T follicular helper cell (primary cell): ENCODE measurements at places on chromosomes 4 and X.

- DNase-seq = no peak
Measured at GRCh38 chrX:119017077-119017476, 42.7 kb downstream of the LONRF3 start.

DNA sequence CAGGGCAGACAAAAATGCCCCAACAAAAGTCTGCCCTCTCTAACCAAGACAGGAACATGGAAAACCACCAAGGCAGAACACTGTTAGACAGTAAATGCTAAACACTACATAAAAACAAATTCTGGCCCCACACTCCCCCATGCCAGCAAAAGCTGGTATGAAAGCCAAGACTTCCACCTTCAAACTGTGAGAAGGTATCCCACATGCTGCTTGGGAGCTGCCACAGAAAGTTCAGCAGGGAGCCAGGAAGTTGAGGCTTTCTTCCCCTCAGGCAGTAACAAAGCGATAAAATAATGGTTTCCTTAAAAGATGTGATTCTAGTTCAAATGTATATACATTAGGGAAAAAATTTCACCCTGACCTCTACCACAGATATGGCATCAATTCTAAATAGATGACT lies 770.4 kb upstream of the NDST4 start:
- no peak for DNase-seq

DNA sequence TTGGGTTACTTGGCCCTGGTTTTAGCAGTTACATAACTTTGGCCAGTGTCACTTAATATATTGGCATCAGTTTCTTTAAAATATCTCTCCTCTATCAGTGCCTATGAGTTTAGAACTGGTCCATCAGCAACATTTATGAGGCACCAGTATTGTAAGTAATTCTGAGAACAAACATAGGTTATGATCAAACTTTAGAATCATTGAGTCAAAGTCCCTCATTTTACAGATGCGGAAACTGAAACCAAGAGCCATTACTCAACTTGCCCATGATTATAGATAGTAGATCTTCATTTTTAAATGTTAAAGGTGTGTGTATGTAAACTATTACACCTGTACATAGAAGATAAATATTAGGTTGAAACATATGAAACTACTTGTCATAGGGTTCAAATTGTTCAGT lies 4.5 kb downstream of the NIPAL1 start:
- DNase-seq = no peak

GRCh38 chr4:113880240-113881028 lies 99.0 kb downstream of the ARSJ start:
- DNase-seq = no peak

DNA sequence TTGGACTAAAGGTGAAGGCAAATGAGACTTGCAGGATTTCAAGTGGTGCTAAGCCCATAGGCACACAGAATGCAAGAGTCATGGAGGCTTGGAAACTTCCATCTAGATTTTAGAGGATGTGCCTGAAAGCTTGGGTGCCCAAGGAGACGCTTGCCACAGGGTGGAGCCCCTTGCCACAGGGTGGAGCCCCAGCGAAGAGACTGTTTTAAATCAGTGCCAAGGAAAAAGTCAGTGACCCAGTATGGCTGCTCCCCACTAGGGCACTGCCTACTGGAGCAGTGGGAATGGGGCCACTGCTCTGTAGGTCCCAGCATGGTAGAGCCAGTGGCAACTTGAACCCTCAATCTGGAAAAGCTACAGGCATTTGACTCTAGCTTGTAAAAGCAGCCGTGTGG lies 794.2 kb upstream of the LCORL start:
- DNase-seq = no peak

DNA sequence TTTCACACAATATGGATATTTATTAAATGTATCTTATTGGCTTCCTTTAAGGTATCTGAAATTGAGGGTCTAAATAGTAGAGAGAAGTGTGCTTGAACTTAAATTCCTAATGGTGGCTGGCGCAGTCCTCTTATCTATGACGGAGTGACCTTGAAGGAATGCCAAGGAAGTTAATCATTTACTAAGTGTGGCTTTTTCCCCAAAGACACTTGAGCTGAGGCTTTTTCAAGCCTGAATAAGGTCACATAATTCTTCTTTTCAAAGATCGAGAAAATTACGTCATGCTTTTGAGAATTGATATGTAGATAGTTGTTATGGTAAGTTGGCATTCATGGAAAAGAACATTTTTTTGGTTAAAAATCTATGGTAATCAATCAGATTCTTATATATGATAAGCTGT lies 11.7 kb upstream of the PRPS2 start:
- DNase-seq = no peak

DNA sequence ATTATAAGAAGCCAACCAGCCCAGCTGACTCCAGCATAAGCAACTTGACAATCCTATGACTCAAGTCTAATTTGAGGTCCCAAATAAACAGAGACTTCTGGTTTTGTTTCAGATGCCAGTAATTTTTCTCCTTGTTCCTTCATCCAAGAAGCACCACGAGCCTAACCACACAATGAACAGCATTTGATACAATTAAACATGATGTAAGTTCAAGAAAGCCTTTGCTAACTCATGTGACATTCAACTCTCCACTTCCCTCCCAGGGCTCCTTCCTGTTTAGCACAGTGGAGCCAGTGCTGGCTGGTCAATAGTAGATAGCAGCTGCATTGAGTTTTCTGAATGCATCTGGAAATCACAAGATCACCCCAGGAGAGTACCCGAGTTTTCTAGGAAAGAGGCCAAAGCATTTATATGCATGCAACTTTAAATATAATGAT lies 206.3 kb downstream of the ARHGAP24 start:
- no peak for DNase-seq

DNA sequence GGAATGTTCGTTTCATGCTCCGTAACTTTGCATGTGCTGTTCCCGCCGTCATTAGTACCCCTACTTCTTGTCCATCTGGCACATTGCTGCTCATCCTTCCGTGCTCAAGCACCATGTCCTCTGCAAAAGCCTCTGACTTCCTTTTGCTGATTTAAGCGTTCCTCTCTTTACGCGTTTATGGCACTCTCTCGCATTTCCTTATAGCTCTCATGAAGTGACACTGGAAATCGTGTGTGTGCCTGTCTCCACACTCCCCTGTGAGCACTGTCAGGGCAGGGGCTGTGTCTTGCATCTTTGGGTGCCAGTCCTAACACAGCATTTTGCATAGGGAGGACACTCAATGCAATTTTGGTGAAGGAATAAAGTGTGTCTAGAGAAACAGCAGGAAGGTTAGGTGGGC lies 210.6 kb upstream of the FAT1 start:
- no peak for DNase-seq

- DNase-seq = no peak
Measured at GRCh38 chr4:108703370-108703769, 53.0 kb downstream of the OSTC start.

- DNase-seq = no peak
Measured at GRCh38 chr4:168134651-168135050, 42.3 kb downstream of the ANXA10 start.

DNA sequence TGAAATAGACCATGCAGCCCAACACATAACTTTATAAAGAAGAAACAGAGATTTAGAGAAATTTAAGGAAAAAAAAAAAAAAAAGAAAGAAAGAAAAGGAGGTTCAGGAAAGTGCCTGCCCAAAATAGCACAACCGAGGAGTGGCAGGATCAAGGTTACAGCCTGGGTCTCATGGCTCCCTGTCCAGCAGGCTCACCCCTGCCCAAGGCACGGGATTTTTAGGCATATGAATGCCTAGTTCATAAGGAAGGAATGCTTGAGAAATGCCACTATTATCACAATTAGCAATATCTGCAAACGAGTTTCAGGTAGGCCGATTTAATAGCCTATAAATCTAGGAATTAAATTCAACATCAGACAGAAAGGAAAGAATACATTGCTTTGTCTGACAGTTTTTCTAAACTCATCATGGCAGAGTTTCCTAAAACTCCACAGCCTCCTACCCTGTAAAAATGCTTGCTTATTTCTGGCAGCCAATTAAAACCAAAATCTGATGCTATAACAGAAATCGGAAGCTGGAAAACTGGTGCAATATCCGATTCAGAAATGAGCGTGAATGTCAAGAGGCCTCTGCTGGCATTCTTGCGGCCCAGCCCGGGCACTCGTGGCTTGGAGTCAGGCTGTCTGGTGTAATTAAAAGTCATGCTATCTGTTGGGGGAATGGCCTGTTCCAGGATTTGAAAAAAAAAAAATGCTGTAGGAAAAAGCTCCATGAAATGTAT lies 63.5 kb downstream of the GEMIN8 start:
- DNase-seq = no peak

- DNase-seq = no peak
Measured at GRCh38 chr4:87505862-87506261, 23.3 kb downstream of the SPARCL1 start.

DNA sequence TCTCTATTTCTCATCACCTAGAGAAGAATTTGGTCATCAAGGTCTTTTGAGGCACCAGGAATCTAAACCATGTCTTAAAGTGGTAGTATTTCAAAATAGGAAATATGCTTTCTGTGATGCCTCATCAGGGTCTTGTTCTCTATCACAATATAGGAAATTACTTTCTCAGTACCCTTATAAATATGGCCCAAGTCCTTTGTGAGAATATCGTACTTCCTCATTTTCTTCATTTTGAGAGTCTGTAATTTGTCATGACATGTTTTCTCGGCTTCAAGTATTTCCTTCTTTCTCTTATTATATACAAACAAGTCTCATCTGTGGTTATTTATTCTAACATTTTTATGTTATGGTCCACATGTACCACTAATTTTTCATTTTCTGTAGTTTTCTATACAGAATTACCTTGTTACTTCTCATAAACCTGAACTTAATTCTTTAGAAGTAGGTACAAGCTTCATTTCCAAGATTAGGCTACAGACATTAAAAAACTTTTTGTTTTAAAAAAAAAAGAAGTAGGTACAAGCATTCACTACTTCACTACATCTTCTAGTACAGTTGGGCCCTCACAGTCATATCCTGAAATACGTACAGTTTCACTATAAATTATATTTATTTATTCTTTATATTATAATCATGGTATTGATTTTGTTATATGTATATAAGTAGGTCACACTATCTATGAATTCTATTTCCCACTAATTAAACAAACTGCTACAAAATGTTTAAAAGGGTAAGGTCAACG lies 54.4 kb downstream of the KLHL13 start:
- DNase-seq = no peak

- no peak for DNase-seq
Measured at GRCh38 chr4:126318376-126318775, 1003.6 kb downstream of the FAT4 start.

DNA sequence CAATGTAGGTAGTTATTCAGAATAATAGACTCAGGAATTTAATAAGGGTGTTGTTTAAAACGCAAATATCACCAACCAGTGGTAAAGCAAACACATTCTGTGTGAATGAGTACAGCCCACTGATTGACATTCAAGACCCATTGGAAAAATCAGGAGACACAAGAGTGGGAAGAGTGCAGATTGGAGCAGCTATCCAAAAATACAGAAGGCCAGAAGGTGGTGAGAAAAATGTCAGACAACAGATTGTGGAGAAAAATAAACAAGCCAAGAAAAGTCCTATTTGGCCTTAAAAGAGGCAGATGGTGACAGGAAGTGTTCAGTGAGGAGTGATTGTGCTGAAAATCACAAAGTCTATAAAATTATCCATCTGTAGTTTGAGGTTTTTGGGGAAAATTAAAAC lies 39.3 kb downstream of the CPE start:
- DNase-seq = no peak

DNA sequence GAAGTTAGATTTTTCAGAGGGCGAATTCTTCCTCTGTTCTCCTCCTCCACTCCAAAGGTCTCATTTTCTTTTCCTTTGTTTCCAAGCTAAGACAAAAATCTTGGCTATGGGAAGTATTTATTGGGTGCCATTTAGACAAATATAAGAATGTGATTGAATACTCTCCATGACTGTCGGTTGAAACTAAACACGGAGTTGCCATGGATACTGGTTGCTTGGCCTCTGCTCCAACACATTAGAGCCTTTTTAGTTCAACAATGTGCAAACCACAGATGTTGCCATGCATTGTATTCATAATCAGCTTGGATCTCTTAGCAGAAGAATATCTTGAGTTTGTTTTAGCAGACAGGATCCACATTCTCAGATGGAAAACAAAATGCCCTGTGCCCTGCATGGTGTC lies 366.5 kb upstream of the LCORL start:
- no peak for DNase-seq

DNA sequence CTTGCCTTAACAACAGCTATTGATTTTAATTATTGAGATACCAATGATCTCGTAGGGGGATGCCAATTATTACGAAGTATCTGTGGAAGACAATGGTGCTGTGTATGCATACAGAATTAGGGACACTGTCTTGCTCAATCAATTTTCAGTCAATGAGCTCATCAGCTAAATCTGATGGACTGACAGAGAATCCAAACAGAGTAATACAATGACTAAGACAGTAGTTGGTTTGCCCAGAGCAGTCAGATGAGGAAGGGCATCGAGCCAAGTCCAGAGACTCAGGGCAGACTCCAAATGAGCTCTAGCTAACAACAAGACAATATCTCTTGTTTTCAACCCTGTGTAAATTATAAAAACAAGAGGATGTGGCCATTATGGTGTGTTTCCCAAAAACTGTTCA lies 14.7 kb upstream of the GSX2 start:
- no peak for DNase-seq

GRCh38 chr4:23890369-23891063 lies 669 bp upstream of the PPARGC1A start:
- no peak for DNase-seq

DNA sequence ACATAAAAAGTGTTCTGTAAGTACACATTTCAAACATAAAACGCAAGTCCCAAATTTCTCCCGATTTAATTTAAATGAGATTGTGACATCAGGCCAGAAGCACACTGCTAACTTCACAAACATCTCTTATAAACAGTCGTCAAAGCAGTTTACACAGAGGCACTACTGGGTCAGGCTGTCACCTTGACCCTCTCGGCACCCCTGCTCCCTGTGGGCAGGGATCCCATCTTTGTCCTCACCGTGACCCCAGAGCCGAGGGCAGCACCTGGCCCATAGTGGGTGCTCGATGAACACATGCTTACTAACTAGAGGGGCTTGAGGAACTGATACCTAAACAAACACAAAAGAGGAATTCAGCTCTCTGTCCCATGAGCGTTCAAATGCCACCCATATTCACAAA lies 22.2 kb downstream of the QDPR start:
- no peak for DNase-seq

GRCh38 chr4:8586671-8587468 lies 5.7 kb upstream of the CPZ start:
- DNase-seq = no peak

DNA sequence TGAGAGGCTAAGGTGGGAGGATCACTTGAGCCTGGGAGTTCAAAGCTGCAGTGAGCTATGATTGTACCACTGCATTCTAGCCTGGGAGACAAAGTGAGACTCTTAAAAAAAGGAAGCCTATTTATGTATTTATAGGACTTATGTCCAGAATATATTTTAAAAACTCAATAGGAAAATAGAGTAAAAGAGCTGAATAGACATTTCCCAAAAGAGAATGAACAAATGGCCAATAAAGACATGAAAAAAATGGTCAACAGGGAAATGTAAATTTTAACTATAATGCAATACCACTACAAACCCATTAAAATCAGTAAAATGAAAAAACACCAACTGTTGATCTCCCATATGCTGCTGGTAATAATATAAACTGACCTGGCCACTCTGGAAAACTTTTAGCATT lies 115.0 kb downstream of the HUWE1 start:
- no peak for DNase-seq
